Left colon (tissue), 2 donors: ENCODE measurements at places on chromosomes 13 and 19.

GRCh38 chr13:83286737-83287136, 595.5 kb downstream of the SLITRK1 start:
- no peak for DNase-seq

DNA sequence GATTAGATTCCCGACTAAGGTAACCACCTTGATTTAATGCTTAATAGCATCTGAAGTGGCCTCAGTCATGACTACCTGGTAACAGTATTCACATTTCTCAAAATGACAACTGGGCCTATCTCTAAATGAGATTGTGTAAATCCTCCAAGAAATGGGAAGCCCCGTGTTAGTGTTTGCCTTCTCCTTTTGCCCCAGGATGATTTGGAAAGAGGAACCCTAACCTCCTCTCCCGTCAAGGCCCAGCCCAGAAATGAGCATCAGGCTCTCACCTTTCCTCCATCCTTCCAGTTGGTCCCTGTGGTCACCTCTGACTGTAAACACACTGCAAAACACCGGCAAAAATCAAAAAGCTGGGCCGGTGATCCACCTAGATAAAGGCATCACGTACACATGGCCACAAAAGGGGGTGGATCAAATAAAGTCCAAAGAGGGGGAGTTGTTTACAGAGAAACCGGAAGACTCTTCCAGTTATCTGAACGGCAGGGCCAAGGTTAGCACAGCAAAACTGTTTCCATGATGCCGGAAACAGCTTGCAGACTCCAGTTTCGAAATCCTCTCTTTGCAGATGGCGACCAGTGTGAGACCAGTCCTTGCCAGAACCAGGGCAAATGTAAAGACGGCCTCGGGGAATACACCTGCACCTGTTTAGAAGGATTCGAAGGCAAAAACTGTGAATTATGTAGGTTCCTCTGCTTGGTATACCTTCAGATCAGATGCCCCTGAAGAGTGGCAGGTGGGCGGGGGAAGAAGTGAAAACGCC, 16.4 kb downstream of the F10 start:
- DNase-seq = peak; percentile 2

DNA sequence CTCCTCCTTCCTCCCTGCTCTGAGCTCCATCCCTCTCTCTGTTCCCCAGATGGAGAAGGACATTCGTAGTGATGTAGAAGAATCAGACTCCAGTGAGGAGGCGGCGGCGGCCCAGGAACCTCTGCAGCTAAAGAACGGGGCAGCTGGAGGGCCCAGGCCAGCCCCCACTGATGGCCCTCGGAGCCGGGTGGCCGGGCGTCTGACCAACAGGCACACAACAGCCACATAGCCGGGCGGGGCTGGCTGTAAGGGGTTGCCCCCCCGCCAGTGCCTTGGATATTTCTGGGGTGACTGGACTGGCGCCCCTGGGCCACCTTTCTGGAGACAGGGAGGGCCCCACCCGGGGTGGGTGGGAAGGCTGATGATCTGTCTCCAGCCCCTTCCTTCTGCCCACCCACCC, 46.3 kb downstream of the CD320 start:
- DNase-seq = no peak

DNA sequence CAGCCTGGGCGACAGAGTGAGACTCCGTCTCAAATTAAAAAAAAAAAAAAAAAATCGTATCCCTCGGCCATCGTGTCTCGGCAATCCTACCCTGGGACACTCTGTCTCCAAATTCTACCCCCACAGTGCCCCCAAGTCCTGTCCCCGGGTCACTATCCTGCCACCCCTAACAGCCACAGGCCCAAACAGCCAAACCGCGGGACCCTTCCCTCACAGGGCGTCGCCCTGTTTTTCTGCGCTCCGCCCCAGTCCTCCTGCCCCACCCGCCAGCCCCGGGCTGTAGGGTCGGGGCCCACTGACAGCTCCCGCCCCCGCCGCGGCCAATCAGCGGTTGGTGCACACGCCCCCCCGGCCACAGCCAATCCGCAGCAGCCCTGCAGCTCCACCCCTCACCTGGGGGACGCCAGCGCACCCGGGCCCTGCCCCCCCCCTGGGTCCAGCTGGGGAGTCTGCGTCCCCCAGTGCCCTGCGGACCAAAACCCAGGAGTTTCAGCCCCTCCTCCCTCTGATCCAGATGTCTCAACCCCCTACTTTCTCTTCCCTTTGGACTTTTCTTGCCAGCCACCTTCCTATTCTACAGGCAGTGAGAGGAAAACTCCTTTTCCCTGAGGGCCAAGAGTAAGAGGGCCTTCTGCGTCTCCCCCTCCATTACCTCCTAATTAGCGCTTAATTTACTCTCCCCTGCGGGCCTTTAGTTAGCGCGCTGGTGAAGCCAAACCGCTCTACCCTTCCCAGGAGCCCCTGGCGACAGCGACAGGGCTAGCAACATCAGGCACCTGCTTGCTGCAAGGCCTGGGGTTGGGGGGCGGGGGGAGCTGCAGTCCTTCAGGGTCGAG, 1.5 kb upstream of the BCAT2 start:
- peak; percentile 92 for DNase-seq

- peak; percentile 77 for DNase-seq
Measured at GRCh38 chr19:12611361-12611699, 610 bp downstream of the ZNF791 start.

DNA sequence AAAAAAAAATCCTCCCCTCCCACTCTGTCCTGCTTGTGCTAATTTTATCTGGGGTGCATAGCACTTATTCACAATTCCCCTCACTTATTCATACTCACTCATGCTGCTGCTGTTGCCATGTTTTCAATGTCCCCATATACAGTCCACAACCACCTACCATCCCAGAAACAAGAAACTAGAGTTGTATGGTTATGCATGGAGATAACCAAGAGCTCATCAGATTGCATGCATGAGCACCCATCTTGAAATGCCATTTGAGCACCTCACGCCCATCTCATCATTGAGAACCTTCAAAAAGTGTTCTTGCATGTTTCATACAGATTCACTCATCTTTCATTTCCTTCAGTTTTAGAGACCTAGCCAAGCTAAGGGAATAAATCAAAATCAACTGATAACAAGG, 15.1 kb upstream of the N4BP2L2 start:
- no peak for DNase-seq

- no peak for DNase-seq
Measured at GRCh38 chr19:11510444-11510843, 4.8 kb upstream of the ZNF653 start.

GRCh38 chr13:76329004-76329403, 557.2 kb downstream of the KCTD12 start:
- no peak for DNase-seq

GRCh38 chr19:55529636-55530234, 7.2 kb downstream of the SBK2 start:
- DNase-seq = no peak

GRCh38 chr19:18802354-18802753, 11.2 kb upstream of the COMP start:
- no peak for DNase-seq

DNA sequence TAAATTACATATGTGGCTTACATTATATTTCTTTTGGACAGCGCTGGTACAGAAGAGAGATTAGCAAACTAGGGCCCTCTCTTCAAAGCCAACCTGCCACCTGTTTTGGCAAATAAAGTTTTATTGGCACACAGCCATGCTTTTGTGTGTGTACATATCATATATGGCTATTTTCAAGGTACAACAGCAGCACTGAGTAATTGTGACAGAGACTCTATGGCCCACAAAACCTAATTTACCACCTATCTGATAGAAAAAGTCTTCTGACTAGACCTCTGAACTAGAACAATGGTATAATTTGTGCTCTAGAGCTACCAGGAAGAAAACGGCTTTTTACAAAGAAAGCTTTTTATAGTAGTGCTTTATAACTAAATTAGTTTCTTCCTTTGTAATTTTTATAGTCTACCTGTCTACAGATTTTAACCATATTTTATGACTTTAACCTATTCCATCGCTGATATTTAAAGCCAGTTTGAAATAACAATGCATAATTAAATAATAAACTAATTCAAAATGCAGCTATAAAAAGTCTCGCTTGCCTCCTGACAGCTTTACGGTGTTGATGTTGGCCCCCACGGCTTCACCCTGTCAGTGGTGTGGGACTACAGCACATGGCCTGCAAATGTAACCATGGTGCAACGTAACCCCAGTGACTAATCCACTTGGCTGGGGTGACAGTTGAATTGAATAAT, 17.7 kb upstream of the DPY19L3 start:
- DNase-seq = peak; percentile 47

DNA sequence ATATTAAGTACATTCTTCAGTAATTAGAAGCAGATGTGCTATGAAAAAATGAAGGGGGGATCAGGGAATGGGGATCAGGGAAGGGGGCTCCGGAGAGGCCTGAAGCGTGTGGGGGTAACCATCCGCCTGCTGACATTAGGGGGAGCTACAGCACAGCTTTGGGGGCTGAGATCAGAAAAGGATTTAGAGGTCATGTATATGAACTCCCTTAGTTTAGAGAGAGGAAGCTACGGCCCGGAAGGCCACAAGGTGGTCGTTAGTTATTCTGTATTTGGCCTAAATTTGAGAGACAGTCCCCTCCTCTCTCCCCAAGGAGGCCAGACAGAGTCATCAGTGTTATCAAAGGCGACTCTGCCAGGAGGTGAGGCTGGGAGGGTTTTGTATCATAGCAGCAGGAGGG, 99.0 kb downstream of the TM9SF2 start:
- DNase-seq = no peak

GRCh38 chr13:97259798-97260714, 37.9 kb downstream of the MBNL2 start:
- DNase-seq = no peak

- DNase-seq = no peak
Measured at GRCh38 chr19:36665832-36666231, 805 bp downstream of the ZNF461 start.

DNA sequence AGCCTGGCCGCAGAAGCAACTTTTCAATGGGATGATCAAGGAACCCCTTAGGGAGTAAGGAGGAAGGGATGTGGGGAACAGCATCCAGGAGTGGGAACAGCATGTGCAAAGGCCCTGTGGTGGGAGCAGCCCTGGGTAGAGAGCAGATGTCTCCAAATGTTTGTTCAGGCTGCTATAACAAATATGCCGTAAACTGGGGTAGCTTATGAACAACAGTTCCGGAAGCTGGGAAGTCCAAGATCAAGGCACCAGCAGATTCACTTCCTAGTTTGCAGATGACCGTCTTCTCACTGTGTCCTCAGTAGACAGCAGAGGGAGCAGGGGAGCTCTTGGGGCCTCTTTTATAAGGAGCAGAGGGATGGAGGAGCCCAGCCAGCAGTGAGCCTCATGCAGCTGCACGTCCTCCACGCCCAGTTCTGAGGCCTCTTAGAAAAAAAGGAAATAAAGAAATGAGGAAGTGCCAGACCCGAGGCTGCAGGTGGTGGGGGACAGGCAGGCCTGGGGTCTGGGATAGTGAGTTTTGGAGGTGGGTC, 4.2 kb upstream of the LRRC25 start:
- DNase-seq = peak; percentile 91

DNA sequence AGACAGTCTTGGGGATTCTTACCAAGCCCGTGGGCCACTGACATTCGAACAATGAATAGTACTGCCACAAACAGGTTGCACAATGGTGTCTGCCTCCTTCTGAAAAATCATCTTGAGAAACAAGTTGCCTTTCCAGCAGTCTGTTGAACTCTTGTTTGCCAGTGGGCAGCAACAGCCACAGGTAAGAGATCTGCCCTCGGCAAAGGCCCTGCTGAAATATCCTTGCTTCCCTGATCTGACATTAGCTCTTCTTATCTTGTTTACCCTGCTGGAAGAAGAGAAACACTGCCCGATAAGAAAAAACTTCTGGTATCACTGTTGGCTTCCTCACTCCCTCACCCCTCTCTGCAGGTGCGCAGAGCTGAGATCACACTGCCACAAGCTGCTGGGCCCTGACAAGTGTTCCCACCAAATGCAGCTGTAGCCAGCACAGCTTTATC, 2.0 kb downstream of the DOCK9 start:
- no peak for DNase-seq

GRCh38 chr19:2047449-2048103, 3.5 kb downstream of the MKNK2 start:
- no peak for DNase-seq

- DNase-seq = no peak
Measured at GRCh38 chr13:34358811-34359513, 541.0 kb downstream of the RFC3 start.

DNA sequence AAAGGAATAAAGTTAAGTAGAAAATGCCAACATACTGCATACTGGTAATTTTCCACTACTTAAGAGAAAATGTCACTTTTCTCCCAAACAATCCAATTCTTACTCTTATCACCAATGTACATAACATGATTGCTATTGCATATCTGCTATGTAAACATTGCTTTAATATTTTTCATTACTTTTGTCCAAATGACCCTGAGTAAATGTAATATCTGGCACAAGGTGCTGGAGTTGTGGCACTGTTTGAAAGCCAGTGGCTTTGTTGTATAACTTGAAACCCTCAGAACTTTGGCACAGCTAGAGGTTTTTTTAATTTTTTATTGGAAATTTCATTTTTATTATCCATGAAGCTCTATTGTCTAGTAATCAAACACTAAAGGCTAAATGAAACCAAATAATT, 45.7 kb upstream of the SPRY2 start:
- no peak for DNase-seq

- no peak for DNase-seq
Measured at GRCh38 chr13:34901572-34901971, 40.5 kb upstream of the NBEA start.

DNA sequence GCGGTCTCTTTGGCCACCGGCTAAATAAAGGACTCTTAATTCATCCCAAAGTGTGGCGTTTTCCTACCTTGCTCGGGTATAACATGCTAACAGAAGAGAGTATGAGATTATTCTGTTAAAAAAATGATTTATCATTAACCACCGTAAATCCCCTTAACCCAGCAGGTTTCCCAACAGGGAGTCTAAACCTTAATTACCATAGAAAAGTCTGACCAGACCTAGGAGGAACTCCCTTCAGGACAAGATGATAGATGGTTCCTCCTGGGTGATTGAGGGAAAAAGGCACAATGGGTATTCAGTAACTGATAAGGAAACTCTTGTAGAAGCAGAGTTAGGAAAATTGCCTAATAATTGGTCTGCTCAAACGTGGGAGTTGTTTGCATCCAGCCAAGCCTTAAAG, 193.7 kb downstream of the ZNF737 start:
- no peak for DNase-seq

GRCh38 chr13:95185311-95185710, 115.9 kb downstream of the ABCC4 start:
- DNase-seq = no peak

DNA sequence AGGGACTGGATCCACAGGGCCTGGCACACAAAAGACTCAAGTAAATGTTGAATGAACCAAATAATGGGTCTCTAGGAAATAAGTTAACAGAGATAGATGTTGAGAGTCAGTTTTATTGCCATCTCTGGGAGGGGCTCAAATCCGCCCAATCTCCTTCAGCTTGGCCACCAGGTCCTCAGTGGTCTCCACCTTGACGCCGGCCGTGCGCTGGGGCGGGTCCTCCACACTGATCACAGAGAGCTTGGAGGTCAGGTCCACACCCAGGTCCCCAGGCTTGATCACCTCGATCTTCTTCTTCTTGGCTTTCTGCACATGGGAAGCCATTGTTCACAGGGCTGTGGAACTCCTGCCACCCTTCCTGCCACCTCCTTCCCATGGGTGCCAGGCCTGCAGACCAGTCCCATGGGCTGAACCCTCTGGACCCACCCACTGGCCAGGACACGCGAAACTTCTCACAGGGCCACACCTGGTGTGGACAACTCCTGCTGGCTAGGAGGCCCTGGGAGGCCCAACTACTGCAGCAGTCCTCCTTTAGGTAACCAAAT, 3.2 kb upstream of the VSIG10L start:
- DNase-seq = no peak

GRCh38 chr19:4985551-4985991, 16.7 kb downstream of the KDM4B start:
- DNase-seq = no peak

GRCh38 chr13:33392794-33393405, 107.3 kb upstream of the STARD13 start:
- DNase-seq = no peak
